ENCODE measurements at places on chromosomes 4 and X.

- DNase-seq = no peak
Measured at GRCh38 chr4:123399627-123400358, 3.2 kb downstream of the SPRY1 start.

DNA sequence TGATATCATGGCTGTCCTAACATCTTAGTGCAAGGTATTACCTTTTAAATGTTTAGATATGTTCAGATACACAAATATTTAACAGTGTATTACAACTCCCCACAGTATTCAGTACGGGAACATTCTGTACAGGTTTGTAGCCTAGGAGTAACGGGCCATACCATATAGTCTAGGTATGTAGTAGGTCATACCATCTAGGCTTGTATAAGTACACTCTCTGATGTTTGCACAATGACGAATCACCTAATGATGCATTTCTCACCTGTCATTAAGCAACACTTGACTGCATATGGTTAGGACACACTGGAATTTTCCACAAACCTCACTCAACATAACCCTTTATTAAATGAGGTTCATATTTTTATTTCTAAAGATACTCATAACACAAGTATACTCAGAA, 67.7 kb downstream of the THOC2 start:
- DNase-seq = no peak

- DNase-seq = no peak
Measured at GRCh38 chr4:33649015-33649414, 2595.3 kb downstream of the ARAP2 start.

DNA sequence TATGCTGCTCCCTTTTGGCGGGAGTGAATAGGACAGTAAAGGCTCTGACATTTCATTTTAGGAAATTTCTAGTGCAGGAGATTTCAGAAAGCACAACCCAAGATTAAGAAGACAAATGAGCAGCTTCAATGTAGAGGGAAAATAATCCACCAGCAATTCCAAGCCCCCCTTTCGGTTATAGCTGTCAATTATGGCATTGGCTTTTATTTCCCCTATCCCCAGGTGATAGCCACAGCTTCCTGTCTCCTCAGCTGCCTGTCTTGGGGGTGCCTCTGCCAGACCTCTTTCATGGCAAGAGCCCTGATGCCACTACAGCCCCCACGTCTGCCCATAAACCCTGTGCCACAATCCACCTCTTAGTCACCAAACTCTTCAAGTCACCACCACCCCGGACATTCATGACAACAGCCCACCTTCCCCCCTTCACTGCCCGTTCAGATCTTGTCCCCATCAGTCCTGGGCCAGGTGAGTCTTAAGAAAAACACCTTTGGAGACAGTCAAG, 48.4 kb upstream of the CLNK start:
- DNase-seq = no peak

- no peak for DNase-seq
Measured at GRCh38 chr4:37441231-37442061, 196.9 kb downstream of the NWD2 start.

Measured in cortex of kidney (tissue), 1 donor.